ENCODE measurements at places on chromosomes 12 and 14. TPM values are rescaled to one million over a fixed set of nuclear protein-coding genes. Genes with fewer than 3 reads are reported as not detected.

Gene NELL2
- total RNA-seq, result 1,331 TPM

Gene CISTR
- total RNA-seq, result not detected

Gene AMDHD1
- total RNA-seq, result 0.31 TPM

Gene SMIM41
- not detected for total RNA-seq

Gene CACNA2D4
- not detected for total RNA-seq

Gene SDR9C7
- total RNA-seq, result 0.31 TPM

Gene PPFIBP1
- 108 TPM for total RNA-seq

Gene STAC3
- 0.94 TPM for total RNA-seq

Gene MYO1H
- total RNA-seq, result 0.16 TPM

Gene KRT72
- total RNA-seq, result not detected

Gene SPTB
- 18.2 TPM for total RNA-seq

Gene KITLG
- total RNA-seq, result 90.8 TPM

Gene PTHLH
- total RNA-seq, result not detected

Gene ZNF605
- total RNA-seq, result 24.0 TPM

Gene TC2N
- total RNA-seq, result 22.8 TPM

Gene LHX5
- total RNA-seq, result not detected

Gene KRT83
- not detected for total RNA-seq

Gene DNAI7
- total RNA-seq, result 3.4 TPM

Gene FITM1
- total RNA-seq, result not detected

Gene LPAR5
- 0.62 TPM for total RNA-seq

Gene KRT82
- not detected for total RNA-seq

Gene WNT1
- not detected for total RNA-seq

Gene CPNE6
- total RNA-seq, result 10.8 TPM

Gene ARHGDIB
- 5.8 TPM for total RNA-seq

Gene ASCL1
- total RNA-seq, result 21.1 TPM

Gene PPP1R3E
- 5.8 TPM for total RNA-seq

Gene MYF6
- total RNA-seq, result 0.47 TPM

Gene SLCO1B1
- 0.16 TPM for total RNA-seq
